Activated CD4-positive, CD25-positive, alpha-beta regulatory T cell (primary cell): ENCODE measurements at places on chromosomes 11 and 22.

DNA sequence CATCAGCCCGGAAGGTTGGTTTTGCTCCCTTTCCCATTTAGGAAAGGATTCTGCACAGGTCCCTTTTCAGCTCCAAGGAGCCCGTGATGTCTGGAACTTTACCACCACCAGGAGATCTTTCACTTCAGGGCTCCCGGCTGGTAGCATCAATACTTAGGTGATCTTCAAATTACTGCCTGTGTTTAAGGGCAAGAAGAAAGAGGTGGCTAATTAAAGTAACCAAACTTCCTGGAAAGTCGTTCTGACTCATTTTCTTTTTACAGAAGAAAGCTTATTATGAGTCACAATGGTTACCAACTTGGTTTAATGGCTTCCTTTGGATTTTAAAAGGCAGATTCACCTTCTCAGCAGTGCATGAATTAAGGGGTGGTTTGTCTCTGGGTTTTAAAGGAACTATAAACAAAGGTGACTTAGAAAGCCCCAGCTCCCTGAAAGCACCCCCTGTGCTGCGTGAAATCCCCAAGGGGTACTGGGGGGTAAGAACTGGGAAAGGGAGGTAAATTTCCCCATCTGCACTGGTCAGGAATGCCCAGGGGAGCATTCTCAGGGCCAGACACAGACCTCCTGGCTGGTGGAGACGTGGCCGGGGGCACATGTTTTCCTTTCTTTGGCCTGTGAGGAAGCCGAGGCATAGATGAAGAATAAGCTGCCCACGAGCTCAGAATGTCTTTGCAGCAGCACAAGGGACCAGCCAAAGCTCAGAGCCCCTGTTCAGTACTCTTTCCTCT is 8.8 kb downstream of the POU2F3 start:
- no peak for DNase-seq

DNA sequence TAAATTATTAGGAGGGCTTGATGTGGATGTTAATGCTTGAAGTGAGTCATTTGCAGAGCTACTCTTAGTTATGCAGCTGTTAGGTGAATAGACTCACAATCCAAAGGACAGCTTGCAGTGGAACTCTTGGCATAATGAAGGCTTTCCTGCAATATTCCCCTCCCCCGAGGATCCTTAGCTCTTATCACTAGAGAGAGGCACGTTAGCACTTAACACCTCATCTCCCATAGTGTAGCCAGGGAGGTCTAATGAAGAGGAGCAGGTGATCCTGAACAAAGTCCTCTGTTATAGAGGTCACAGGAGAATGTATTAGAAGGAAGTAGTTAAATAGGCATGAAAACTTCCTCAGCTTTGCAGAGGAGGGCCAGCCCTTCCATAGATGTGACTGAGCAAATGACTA is 919.2 kb upstream of the FAT3 start:
- no peak for DNase-seq

- no peak for DNase-seq
Observed at GRCh38 chr11:46682773-46683752, 17.4 kb downstream of the ARHGAP1 start.

DNA sequence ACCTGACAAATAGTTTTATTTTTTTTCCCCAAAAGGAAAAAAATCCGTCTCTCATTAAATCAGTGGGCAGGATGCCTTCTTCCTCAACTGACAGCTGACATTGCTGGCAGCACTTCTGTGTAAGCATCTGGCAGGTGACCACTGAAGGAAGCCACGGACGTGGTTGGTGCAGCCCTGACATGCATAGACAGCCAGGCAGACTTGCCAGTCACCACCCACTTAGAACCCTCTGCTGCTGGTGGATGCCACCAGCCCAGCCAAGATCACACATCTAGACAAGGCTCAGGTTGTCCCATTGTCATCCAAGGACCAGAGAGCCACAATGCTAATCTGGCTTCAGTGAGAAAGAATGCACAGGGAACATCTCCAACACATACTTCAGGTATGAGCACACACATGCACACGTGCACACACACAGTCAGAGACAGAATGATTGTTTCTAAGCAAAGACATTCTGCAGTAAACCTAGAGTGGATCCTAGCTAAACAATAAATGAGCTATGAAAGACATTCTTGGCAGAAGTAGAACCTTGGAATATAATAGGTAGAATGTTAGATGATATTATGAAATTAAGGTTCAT is 49.8 kb upstream of the BMAL1 start:
- no peak for DNase-seq

DNA sequence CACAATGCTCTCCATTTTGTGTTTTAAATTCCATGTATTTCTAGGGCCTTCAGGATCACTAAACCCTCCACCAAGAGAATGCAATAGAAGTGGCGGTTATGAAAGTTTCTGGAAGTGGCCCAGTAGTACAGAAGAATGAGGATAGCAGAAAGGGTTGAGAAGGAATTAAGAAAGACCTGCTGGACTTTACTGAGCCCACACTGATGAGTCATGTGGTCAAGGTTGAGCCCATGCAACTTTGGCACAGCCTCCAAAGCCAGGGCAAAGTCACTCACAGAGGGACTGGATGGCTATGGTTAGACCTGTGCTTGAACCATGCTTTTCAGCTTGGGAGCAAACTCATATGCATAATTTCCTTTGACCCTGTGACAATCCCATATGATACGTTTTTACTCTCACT is 102.9 kb upstream of the PLET1 start:
- no peak for DNase-seq

DNA sequence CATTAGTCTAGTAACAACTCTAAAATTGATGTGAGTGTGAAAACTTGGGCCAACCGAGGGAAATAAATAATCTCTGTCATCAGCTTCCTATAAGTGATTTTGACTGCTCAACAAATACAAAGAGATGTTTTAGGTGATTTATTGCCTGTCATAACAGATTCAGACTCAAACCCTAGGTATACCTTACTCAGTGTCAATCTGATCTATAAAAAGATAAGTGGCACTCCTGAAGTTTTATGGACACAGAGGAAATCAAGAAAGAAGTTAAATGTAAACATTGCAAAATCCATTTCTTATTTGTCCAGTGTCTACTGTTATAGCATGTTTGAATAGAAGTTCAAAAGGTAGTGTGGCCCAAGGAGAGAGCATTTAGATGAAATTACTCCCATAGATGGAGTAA is 30.4 kb upstream of the TYR start:
- no peak for DNase-seq

DNA sequence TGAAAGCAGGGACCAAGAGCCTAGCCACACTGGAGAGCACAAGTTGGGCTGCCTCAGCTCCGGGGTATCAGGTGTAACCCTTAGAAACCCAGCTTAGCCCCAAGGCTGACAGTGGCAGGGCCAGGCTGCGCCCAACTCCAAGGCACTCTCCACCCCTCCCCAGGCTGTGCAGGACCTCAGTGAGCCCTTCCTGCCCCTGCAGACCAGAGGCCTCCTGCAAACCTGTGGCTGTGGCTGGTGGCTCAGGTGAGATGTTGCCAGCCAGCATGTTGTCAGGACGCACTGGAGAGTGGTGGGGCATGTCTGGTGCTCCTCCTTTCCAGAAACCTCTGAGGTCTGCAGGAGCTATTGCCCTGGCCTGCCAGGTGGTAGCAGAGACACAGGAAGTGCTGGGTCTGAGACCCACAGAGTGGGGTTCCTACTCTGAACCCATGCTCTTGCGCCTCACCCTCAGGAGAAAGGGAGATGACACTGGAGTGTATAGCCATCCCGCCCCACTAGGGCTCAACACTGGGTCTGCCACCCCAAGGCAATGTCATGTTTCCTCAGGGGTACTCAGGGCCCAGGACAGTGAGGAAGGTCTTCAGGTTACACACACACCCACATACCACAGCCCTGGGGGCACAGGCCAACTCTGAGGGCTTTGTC is 2.4 kb upstream of the SCARF2 start:
- no peak for DNase-seq

DNA sequence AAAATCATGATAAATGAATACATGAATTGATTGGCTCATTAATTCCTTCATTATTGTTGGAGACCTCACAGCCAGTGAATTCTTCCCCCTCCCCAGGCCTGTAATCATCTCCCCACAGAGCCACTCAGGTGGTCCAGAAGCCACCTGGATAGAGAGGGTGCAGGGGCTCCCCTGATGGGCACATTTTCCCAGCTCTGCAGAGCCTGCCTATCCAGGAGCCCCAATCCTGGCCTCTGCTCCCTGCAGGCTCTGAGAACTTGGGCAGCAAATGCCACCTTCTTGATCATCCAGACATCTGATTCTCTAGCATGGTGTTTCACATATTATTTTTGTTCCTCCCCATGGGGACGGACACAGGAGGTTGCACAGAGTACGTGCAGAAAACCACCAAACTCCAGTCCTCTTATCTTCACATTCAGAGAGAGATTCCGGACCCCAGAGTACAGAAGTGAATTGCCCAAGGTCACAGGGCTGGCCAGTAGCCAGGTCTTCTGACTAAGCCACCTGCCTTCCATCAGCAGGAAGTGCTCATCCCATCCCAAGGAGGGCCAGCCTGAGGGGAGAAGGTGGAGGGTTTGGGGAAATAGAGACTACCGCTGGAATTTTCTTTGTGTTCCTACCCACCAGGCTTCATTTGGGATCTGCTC is 348.0 kb downstream of the BUD13 start:
- no peak for DNase-seq

DNA sequence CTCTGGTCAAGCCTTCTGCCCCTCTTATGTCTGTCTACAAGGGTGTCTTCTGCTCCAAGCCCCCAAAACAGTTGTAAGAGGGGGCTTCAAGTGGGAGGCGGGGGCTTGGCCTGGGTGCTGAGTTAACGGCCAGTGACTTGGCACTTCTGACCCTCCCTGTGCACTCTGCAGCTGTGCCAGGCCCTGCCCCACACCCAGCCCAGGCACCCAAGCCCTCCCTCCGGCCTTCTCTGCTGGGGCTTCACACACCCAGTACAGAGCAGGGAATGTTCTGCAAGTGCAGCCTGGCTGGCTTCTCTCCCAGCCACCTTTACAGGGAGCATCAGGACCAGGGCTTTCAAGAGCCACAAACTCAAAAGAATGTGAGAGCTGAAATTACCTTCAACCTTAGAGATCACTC is 3.8 kb downstream of the TMEM121B start:
- DNase-seq, result no peak

GRCh38 chr11:115676206-115676605 is 172.0 kb upstream of the CADM1 start:
- DNase-seq, result no peak

GRCh38 chr11:113675003-113675561 is 31.0 kb downstream of the TMPRSS5 start:
- DNase-seq, result no peak

GRCh38 chr22:19442166-19442565 is 5.3 kb downstream of the C22orf39 start:
- no peak for DNase-seq

- DNase-seq, result no peak
Observed at GRCh38 chr11:92424281-92424680, 199.7 kb downstream of the FAT3 start.

GRCh38 chr11:86632499-86633269 is 39.7 kb downstream of the ME3 start:
- no peak for DNase-seq

DNA sequence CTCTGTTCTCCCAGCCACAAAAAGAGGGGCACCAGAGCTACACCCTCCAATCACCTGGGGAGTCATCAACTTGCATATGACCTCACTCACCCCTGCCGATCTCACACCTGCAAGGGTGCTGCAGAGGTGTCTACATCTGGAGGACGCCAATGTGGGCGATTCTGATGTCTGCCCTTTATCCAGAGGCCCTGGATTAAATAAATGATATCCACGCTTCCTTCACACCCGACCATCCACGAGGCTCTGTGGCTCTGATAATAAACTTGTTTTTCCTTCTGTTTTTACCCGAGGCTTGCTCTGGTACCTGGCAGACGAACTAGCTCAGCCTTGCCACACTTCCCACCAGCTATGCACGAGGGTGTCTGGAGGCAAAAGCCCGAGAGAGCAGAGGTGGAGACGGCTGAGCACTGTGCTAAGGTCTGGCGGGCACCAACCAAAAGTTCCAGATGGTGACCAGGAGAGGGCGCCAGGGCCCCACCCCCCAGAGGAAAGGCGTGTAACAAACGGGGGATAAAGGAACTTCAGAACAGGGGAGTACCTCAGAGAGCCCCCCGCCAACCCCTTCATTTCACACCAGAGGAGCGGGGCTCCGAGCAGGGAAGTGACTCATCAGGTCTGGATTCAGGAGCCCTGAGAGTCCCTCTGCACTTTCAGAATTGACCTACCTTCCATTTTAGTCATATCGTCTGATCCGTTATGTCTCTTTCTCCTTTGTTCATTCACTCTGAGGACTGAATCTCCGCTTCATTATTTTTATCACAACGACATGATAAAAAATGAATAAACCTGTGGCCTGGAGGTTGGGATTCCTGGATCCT is 13.5 kb downstream of the SCN3B start:
- no peak for DNase-seq

DNA sequence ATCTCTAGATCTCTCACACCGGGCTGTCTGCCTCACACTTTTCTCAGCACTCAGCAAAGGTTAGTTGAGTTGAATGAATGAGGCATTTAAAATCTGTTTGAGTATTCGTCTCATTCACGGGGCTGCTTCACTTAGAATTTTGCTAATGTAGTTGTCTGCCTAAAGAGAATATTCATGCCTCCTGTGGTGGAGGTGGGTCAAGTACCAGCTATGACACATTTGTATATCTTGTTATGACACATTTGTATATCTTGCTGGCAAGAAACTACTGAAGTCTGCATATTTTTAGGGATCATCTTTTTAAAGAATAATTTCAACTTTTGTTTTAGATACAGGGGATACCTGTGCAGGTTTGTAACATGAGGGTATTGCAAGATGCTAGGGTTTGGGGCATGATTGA is 43.1 kb downstream of the LDLRAD3 start:
- DNase-seq, result no peak

- DNase-seq, result no peak
Observed at GRCh38 chr11:1349327-1350041, 40.1 kb upstream of the TOLLIP start.

DNA sequence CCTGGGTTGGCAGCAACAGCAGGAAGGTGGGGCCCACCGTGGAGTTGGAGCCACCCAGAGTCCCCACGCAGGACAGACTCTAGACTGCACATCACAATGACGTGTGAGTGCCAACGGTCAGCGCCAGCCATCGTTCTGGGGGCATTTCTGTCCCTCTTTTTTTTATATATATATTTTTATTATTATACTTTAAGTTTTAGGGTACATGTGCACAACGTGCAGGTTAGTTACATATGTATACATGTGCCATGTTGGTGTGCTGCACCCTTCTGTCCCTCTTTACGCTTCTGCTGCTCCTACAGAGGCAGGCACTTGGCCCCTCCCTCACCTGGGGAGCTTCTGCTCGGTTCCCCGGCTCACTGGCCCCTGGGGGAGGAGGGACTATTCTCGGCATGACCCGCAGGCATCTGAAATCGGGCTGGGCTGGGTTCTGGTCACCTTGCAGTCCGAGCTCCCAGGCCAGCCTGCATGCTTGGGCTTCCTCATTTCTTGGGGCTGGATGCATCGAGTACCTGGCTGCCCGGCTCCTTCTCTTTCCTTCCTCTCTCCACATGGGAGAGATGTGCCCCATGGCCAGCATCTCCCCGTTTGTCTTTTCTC is 787.4 kb downstream of the TBC1D22A start:
- DNase-seq, result no peak

DNA sequence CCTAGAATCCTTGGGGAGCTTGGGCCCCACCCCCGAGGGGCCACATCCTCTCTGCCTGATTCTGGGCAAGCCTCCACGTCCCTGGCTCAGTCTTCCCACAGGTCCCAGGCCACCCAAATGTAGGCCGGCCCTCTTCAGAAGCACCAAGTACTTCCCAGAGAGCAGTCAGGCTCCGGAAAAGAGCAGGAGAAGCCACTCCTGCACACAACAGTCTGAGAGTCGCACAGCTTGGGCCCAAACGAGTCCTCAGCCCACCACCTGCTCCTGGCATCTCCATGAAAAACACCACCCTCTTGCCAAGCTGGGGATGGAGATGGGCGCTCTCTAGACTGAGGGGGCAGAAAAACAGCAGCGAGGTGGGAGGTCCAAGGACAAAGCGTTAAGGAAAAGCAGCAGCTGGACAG is 15.4 kb downstream of the EHD1 start:
- DNase-seq, result no peak
